ENCODE measurements at places on chromosomes 2 and 18.

GRCh38 chr2:241566468-241566867 is 7.9 kb downstream of the BOK start:
- no peak for DNase-seq

DNA sequence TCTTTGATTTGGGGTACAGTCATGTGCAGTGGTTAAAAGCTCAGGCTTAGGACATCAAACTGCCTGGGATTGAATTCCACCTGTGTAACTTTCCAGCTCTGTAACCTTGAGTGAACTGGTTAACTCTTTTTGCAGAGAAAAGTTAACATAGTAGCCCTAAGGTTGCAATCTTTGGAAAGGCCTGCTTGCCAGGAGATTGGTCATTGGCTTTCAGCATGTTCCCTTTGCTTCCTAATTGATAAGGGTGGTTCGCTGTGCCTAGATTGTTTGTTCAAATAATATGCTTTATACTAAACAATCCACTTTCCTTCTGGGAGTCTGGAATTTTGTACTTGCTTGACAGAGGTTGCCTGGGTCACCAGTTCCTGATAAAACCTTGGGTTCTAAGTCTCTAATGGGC is 86.8 kb downstream of the PIK3C3 start:
- DNase-seq = no peak

- no peak for DNase-seq
Observed at GRCh38 chr18:10041180-10041579, 127.4 kb downstream of the VAPA start.

- DNase-seq = no peak
Observed at GRCh38 chr18:44830581-44830980, 149.9 kb downstream of the SETBP1 start.

DNA sequence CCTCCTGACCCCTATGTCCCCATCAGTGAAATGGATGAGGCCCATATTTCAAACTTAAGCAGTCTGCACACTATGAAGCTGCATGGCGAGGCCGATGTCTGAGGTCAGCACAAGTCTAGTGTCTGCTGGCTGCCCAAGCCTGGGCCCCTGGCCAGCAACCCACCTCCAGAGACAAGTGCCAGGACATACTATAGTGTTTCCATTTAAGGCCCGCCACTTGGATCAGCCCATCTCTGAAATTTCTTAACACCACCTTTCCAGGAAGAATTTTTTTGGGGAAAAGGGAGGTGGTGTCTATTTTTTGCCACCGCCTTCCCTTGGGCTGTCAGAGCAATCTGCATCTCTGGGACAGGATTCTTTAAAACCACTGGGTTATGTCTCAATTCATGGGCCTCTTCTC is 1.8 kb downstream of the ACVR1 start:
- no peak for DNase-seq

GRCh38 chr2:178187861-178188260 is 6.5 kb upstream of the OSBPL6 start:
- no peak for DNase-seq

GRCh38 chr2:53477517-53477916 is 290.1 kb upstream of the CHAC2 start:
- DNase-seq = no peak

DNA sequence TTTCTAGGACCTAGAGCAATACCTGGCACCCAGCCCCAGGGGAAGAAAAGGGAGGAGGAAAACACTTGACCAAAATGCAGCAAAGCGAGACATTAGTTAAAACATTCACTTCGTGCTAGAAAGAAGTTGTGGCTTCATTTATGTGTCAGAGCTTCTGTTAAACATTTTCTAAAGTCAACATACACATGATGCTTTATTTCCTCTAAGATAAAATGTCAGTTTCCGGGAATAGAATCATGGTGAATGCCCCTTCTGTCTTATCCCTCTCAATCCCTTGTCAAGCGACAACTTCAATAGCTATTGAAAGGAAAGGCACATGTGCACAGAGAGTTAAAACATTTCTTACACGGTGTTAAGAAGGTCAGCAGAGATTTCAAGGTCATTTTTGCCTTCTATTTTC is 404.6 kb upstream of the CWC22 start:
- no peak for DNase-seq

DNA sequence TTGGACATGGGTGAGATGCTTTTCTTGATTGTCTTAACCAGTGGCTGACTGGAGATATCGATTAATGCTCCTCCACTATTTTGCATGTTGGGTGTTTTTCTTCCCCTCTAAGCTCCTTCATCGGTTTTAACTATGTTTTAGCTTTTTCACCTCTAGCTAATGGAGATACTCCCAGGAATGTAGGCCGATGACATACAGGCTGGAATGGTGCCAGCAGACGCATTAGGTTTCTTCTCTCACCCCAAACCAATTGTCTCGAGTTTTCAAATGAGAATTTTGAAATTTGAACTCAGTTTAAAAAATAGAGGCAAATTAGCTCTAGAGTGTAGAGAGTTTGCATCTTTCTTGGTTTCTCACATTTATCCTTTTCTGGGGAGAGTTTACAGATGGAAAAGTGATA is 247.6 kb downstream of the RPRM start:
- DNase-seq = no peak

GRCh38 chr2:182033449-182033848 is 47.8 kb downstream of the PPP1R1C start:
- DNase-seq = no peak

DNA sequence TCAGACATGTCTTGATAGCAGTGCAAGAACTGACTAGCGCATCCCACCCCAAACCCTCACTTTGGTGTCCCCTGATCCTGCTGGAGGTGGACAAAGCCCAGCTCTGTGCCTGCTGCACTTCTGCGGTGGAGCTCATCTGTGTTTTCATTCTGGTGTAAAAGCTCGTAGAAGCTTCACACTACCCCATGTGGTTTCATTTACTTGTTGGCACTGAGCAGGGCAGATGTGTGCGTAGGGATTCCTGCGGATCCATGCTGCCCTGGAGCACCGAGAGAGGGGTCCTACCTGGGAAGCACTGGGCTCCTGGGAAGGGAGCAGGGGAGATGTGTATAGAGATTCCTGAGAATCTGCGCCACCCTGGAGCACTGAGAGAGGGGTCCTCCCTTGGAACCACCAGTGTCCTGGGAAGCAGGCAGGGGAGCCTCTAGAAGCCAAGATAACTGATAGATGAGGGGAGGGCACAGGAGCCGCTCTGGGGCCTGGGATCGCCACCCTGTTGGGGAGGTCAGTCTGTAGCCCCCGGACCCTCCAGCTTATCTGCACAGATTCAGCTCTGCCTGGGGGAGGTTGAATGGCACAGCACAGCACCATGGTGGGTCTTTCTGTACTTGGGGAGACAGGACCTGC is 106.9 kb upstream of the OTOS start:
- DNase-seq = no peak

DNA sequence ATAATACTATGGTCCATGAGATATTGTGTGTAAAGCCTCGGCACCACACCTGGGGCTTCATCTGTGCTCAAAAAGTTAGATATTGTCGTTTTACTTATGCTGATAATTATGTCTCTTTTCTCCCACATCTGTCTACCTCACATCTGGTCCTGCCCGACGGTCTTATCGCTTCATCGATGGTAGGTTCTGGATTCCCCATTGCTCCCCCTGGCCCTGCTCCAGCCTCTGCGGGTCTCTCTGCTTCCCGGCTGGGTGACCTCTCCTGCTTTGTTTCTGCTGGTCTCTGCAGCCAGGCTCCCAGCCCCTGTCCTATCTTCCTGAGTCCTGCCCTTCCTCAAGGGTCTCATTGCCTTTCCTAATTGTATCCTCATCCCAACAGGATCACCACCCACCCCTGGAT is 294.2 kb downstream of the NDUFA10 start:
- DNase-seq = no peak

DNA sequence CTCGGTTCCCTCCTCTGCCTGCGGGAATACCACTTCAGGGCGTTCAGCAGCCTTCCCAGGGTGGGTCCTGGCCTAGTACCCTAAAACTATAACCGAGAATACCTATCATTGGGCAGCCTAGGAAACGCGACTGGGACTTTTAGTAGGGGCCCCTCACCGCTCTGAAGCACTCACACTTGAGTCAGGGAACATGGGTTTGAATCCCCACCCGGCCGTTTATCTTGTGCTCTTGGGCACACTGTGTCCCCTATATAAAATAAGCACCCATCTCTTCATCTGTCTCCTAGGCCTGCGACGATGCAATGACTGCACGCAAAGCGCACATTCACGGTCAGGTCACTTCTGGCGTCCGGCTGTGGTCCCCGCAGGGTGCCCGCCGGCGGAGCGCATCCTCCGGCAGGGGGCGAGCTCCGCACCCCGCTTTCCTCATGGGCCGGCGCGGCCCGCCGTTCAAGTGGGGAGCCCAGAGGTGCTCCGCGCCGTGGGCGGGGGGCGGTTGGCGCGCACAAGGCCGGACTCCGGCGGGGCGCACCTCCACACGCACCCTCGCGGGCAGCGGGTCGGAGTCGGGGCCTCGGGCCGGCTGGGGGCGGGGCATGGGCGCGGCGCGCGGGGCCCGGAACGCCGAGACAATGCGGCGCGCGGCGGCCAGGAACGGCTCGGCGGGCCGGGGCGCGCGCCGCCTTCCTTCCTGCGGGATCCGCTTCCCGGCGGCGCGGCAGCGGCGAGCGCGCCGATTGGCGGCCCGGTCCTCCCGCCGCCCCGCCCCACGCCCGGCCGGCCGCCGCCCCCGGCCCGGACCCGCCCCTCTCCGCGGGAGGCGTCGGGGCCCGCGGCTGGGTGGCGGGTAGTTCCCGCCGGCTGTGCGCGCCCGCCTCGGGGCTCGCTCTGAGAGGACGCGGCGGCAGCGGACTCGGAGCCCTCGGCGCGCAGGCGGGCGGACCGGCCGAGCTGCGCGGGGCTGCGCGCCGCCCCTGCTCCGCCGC is at the start of gene ASAP2:
ASAP2 (plus strand) TSS at position 850 of the 986 bp plus-strand sequence. CDS start 293 bp downstream, outside the sequence.
- DNase-seq = peak; percentile 25

DNA sequence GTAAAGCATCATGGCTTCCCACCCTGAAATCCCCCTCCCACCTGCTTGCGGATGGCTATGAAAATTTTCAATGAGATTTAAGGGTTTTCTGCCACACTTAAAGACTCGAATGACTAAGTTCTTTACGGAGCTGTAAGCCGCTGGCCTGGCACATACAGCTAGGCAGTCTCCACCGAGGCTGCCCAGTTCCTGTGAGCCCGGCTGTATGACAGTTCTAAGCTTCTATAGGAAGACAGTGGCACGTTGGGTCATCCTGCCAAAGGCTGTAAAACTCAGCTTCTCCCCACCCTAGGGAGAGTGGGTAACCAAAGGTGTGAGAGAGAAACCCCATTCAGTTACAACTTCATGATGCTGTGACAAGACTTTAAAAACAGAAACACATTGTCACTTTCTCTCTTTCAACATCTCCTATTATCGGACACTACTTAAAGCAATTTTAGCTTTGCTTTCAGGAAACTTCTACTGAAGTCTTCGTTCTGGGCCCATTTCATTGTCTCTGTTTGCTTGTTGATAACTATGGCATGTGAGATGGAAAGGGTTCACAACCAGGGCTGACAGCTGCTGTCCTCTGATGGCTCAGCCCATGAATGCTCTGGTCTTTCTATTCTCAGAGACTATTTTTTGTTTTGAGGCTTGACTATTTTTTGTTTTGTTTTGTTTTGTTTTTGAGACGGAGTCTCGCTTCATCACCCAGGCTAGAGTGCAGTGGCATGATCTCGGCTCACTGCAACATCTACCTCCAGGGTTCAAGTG is 7.1 kb downstream of the CASP8 start:
- no peak for DNase-seq

DNA sequence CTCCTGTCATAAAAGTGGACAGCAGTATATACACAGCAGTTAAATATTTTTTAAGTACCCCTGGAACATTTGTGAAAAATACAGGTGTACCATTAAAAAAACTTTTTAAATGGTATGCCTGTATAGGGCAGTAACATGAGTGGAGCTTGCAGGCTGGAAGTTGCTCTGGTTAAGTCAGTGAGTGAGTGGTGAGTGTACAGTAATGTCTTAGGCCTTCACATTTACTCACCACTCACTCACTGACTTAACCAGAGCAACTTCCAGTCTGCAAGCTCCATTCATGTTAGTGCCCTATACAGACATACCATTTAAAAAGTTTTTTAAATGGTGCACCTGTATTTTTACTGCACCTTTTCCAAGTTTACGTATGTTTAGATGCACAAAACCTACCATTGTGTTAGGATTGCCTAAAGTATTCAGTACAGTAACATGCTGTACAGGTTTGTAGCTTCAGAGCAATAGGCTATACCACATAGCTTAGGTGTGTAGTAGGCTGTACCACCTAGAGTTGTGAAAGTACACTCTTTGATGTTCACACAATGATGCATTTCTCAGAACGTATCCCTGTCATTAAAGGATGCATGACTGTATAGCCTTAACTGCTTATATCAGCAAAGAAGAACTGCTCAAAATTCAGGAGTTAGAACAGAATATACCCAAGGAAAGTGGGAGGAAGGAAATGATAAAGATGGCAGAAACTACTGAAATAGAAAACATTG is 112.6 kb downstream of the EHBP1 start:
- no peak for DNase-seq

GRCh38 chr2:159199761-159200465 is 86.6 kb downstream of the WDSUB1 start:
- DNase-seq = no peak

- DNase-seq = no peak
Observed at GRCh38 chr2:189676471-189676870, 2.0 kb downstream of the ANKAR start.

- no peak for DNase-seq
Observed at GRCh38 chr18:55142410-55142809, 183.1 kb upstream of the CCDC68 start.

DNA sequence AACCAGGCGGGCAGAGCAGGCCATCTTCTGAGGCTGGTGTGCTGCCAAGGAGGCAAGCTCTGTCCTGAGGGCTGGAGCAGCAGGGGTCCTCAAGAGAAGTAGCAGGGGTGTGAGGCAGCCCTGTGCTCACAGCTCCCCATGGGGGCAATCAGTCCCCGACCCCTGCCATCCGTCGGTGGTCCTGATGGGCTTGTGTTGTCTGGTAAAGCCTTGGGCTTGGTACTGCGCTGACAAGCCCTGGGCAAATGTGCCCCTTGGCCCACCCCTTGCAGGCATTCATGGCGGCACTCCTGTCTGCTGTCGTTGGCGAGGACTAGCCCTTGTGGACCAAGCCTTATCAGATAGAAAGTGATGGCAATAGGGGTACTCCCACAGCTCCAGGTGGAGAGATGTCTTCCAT is 22.6 kb upstream of the SCLY start:
- DNase-seq = no peak

DNA sequence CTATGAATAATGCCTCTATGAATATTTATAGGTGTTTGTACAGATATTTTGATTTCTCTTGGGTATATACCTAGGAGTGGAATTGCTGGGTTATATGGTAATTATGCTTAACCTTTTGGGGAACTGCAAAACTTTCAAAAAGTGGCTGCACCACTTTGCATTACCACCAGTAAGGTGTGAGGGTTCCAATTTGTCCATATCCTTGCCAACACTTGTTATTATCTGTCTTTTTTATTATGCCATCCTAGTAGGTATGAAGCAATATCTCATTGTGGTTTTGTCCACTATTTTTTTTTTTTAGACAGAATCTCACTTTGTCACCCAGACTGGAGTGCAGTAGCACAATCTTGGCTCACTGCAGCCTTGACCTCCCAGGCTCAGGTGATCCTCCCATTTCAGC is 112.2 kb upstream of the FBXO11 start:
- no peak for DNase-seq

GRCh38 chr2:134198006-134198634 is 55.8 kb upstream of the MGAT5 start:
- DNase-seq = no peak

- no peak for DNase-seq
Observed at GRCh38 chr2:230933521-230934180, 8.6 kb upstream of the GPR55 start.

Measured in NCI-H446 treated with DMSO at 0.1 percent for 48 hours (cell line).